Stimulated activated CD4-positive, alpha-beta T cell treated with anti-CD3 and anti-CD28 coated beads, Interleukin-1b, Interleukin-23, amount 100 ng/mL, for 1 hour (primary cell): ENCODE measurements at places on chromosomes 7 and 10.

DNA sequence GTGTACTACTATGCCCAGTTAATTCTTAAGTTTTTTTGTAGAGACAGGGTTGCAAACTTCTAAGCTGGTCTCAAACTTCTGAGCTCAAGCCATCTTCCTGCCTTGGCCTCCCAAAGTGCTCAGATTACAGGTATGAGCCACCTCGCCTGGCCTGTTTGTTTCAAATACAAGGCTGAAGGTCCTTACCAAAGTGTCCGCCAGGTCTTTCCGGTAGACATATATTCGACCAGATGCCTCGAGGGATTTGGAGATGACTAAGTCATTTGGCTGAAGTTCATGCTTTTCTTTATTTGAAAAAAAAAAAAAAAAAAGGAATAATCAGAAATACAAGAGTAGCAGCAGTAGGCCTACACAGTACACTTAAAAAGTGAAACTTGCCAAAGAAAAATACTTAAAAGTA, 204.5 kb upstream of the CDCA7L start:
- no peak for DNase-seq

DNA sequence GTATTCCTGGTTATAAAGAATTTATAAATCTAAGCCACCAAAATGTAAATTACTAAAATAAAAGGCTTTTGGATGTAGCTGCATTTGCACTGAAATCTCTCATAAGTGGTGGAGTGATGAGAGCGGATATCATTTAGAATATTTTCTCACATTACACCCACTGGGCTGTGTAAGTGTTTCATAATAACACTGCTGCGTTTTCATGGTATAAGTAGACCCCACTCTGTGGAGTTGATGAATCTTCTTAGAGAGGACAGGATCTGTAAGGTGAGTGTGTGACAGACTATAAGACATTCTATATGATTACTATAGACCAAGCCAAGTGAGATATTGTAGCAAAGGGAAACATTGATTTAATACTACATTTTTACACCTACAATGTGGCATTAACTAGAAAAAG, 1024.1 kb upstream of the LRRN3 start:
- DNase-seq = no peak

DNA sequence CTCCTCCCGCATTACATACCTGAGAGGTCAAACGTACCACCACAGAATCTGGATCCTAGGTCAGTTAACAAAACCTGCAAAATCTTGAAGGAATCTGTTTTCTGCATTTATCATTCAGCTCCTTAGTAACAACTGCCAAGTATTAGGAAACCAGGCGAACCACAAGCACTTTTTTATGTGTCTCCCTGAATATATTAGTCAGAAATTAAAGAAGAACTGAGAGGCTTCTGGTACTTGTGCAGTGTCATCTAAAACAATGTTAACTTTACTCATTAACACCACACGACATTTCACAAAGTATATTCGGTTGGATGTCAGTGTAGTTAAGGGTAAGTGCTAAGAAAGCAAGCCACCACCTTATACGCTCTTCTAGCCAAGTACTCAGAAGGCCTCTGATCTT, 2.5 kb downstream of the CCDC6 start:
- DNase-seq = no peak

DNA sequence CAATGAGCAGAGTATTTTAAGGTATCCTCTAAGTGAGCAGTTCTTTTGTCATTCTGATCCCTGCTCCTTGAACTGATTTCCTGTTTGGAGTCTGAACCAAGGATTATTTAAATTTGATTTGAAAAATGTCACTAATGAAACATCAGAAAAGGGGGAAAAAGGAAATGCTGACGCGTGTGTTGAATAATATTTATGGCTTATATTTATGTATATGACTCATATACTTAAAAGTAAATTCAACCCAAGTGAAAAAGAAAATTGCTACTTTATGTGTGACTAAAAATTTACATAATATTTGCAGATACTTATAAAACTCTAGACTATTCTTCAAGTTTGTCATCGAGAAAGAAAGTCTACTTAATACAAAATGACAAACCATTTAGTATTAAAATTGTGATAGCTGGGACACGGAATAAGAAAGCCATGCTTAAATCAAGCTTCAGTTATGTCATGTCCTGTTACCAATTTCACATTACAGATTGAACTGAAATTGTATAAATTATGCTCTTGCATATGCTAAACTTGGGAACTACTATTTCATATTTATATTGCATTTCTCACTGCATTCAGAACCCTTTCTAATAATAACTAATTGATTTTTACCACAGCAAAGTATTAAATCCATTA, 649.9 kb downstream of the MAGI2 start:
- no peak for DNase-seq

GRCh38 chr10:59907537-59907917, 1.2 kb upstream of the CCDC6 start:
- DNase-seq = no peak

DNA sequence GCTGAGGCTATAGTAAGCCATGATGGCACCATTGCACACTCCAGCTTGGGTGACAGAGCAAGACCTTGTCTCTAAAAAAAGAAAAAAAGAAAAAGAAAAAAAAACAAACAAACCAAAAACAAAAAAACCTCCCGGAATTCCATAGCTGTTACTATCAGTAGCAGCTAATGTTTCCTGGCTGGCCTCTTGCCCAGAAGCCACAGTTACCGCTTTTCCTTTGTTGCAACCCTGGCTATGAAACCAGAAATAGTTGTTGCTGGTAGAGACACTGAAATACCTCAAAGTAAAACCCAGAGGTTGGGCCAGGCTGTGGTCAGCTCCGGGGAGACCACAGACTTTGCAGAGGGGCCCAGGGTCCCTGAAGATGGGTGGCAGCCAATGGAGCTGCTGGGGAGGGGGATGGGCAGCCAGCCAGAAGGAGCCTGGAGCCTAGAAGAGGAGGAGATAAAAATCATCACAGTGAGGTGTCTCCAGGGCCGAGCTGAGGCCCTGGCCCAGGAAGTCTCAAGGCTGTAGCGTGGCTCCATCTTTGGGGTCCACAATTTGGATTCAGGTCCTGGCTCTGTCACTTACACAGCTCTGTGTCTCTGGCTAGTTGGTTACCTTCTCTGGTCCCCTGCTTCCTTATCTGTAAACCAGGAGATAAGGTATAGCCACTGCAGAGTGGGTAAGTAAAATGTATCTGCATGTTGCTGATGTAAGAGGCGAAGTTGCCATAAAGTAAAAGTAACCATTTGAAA, 3.4 kb upstream of the CHST12 start:
- no peak for DNase-seq

DNA sequence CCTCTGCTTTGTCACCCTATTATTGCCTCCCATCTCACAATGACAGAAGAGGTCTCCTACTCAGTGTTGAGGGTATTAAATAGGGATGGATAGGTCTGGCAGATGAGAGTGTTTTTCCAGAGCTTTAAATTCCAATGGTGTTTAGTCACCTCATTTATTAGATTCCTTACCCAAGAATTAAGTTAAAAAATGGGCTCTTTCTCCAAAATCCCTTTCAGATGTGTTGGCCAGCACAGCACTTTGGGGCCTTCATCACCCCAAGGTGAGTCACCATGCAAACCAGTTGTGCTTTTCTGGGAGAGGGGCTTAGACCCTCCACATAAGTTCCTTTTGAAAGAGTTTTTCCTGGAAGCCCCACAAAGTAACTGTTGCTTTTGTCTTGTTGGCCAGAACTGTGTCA, 78.4 kb downstream of the CYP26A1 start:
- DNase-seq = no peak

DNA sequence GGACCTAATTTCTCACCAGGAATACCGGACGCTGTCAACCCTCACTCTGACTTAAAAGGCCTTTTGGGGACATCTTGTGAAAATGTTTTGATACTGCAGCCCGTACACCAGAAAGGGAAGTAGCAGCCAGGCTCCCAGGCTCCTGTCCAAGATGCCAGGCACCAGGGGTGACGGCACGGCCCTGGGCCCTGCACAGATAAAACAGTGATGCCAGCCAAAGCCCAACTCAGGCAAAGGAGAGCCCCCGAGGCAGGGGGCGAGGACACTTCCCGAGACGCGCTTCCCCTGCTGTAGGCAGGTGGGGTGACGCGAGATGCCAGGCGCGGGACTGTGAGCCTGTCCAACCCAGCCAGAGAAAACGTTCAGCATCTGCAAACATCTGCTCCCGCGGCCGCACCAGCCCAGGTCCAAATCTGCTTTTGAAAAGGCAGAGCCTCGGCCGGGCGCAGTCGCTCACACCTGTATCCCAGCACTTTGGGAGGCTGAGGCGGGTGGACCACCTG, 15.7 kb downstream of the ZFAND2A start:
- DNase-seq = no peak

DNA sequence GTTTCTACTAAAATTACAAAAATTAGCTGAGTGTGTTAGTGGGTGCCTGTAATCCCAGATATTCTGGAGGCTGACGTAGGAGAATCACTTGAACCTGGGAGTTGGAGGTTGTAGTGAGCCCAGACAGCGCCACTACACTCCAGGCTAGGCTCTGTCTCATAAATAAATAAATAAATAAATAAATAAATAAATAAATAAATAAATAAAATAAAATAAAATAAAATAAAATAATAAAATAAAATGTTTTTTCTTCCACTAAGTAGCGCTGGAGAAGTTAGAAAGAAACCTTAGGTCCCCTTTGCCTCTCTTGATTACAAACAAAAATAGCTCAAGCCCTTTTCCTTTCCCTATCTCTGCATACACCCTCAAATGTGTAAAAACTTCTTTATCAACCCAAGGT, 525.9 kb downstream of the IPMK start:
- no peak for DNase-seq

DNA sequence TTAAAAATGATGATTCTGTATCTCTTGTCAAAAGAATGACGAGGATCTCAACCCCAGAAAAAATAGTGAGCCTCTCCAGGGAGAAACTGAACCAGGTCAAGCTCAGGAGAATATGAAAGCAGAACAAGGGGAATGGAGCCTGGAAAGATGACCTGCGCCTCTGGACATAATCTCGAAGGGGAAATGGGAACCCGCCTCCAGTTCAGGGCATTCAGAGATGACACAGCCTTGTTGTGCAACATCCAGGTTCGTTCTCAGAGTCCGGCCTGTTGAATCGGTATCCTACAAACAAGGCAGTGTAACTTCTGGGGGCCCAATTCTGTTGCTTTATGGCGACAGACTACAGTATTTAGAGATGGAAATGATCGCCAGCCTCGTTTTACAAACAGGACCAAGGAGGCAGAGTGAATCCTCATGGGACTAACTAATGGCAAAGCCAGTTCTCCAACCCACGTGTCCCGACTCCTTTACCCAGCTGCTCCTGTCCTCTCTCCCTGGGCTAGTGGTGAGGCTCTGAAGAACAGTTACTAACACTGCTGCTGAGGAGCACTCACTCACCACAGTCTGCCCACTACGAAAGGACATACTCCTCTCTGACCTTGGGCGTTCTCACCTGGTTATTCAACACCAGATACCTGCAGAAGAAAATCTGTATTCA, 67.6 kb downstream of the JAZF1 start:
- DNase-seq = no peak

GRCh38 chr7:55192723-55193122, 172.4 kb upstream of the LANCL2 start:
- no peak for DNase-seq
